Stimulated activated CD4-positive, alpha-beta T cell treated with anti-CD3 and anti-CD28 coated beads, Interleukin-15, amount 100 ng/mL, for 24 hours (primary cell): ENCODE measurements at places on chromosomes 1 and 21.

DNA sequence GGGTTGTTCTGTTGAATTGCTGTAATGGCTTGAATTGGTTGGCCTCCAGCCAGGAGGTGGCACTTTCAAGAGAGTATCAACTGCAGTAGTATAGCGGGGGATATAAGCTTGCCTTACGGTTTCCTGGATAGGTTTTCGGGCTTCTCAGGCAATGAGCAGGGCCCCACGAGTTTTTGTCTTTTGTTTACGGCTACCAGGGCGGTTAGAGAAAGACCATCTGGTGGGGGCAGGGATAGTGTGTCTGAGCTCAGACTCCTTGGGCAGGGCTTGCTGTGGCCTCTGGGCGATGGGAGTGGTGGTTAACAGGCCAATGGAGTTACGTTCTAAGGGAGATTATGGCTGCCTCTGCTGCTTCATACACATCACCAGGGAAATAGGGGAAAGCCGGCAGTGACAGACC, 62.8 kb downstream of the DTL start:
- DNase-seq, result no peak

DNA sequence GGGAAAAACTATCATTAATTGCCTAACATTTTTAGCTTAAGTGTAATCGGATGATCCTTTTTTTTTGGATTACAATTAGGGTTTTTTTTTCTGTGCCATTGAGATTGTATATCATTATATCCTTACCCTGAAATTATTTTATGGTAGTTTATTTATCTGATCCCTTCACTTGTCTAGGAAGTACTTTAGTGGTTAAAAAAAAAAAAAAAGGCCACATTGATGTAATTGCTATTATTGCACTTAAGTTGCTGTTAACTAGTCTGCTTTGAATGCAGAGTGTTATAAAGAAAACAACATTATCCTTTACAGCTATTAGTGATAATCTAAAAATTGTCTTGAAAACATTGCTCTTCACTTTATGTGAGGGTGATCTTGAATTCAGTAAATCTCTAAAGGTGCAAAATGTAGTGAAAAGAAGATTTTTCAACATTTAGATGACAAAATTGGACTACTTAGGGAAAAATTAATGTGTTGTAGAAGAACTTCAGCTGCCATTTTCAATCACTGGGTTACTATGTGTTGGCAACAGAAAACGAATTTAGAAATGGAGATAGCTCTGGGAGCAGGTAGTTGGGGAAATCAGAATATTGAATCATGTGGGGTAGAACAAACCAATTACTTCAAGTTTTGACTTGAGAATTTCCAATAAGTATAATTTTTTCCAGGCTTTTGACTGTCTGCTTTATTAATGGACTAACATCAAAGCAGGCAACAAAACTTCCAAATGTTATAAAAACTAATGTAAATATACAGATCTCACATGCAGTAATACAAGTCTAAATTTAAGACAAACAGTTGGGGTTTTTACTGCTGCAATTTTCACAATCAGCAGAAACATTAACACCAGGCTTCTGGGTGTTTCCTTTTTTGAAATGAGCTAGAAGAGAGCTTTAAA, 5.0 kb downstream of the ADGRL2 start:
- no peak for DNase-seq

- no peak for DNase-seq
Observed at GRCh38 chr1:222182641-222183040, 365.3 kb downstream of the HHIPL2 start.

- no peak for DNase-seq
Observed at GRCh38 chr1:117094841-117095604, 26.5 kb downstream of the TRIM45 start.

DNA sequence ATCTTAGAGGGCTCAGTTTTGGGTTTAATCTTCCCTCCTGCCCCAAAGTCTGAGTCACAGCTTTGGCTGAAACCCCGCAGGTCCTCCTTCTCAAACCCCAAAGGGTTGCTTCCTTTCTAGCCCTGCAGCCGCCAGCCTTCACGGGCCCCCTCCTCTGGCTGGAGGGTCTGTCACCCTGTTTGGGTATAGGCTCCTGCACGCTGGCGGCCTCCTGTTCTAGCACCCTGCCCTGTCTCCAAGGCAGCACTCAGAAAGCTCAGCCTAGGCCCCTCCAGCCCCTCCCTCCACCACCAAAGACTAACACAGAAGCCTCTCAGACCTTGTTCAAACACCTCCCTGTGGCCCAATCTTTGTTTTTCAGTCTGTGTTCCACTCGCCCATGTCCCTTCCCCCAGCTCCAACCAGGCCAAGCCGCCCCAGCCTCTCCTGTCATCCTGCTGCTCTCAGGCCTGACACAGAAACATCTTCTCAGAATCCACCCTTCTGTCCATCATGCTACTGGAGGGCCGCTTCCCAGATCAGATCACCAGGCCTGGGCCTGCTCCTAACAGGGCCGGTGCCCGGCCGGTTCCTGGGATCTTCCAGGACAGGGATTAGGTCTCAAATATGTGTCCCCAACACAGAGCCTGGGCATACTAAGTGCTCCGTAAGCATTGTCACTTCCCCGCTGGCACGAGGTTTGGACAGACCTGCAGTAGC, 35.6 kb downstream of the HTR6 start:
- no peak for DNase-seq
